ENCODE measurements at places on chromosomes 5 and 9.

DNA sequence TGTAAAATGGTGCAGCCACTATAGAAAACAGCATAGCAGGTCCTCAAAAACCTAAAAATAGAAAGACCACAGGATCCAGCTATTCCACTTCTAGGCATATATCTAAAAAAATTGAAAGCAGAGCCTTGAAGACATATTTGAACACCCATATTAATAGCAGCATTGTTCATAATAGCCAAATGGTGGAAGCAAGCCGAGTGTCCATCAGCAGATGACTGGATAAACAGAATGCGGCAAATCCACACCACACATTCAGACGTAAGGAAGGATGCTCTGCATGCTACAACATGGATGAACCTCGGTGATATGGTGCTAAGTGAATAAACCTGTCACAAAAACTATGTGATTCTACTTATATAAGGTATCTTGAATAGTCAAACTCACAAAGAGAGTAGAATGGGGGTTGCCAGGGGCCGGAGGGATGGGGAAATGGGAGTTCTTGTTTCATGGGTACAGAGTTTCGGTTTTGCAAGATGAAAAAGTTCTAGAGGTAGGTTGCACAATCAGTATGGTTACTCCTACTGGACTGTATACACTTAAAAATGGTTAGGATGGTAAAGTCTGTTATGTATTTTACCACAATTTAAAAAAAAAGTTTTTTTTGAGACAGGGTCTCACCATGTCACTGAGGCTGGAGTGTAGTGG lies 17.1 kb upstream of the HSD17B3 start:
- DNase-seq = no peak

- DNase-seq = no peak
These were observed 179.1 kb upstream of the RAI14 start for GRCh38 chr5:34476941-34477565.

DNA sequence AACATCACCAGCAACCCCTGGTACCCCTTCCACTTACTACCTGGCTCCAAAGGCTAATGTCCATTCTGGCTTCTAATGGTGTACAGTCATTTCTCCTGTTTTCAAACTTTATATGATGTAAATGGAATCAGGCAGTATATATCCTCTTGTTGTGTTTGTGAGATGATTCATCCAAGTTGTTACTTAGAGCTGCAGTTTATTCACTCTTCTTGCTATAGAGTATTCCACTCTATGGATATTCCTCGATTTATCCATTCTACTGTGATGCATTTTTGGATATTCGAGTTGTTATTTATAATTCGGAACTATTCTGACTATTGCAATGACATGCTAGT lies 32.4 kb downstream of the IRF1 start:
- DNase-seq = no peak

- DNase-seq = no peak
These were observed 1414.3 kb upstream of the CDH6 start for GRCh38 chr5:29779141-29779540.

DNA sequence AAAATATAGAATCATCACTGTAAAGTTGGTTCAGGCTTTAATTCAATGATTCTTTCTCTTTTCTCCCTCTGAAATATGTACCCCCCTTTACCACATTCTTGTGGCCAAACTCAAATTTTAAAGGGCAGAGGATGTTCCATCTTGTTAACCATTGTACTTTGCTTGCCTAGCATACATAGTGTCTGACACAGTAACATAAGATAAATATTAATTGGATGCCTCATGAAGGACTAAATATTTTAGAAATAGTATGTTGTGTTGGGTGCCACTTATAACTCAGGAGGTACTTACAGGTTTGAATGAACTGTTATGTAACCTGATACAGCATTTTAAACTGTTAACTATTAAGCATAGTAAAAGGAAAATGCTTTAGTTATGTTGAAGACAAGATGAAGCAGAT lies 71.5 kb downstream of the NIPBL start:
- DNase-seq = no peak
